Activated B cell treated with CpG ODN at 0.5 μM for 24 hours (primary cell): ENCODE measurements at places on chromosomes 3 and 15. TPM values are rescaled to one million over a fixed set of nuclear protein-coding genes. Genes with fewer than 3 reads are reported as not detected.

GRCh38 chr15:66040211-66040892 is 171.1 kb downstream of the RAB11A start:
- no peak overlapping the region for H3K4me3 ChIP-seq
- H3K27me3 ChIP-seq = peaks cover 44% of the 10 kb centered on the region
- no peaks in the 10 kb centered on the region for H3K4me1 ChIP-seq
- H3K27ac ChIP-seq = no peak overlapping the region
- DNase-seq = no peak

GRCh38 chr15:34794590-34795206 is 651 bp downstream of the ACTC1 start:
- no peak overlapping the region for H3K27ac ChIP-seq
- no peaks in the 10 kb centered on the region for H3K4me1 ChIP-seq
- peaks cover 40% of the 10 kb centered on the region for H3K27me3 ChIP-seq
- no peaks in the 10 kb centered on the region for H3K36me3 ChIP-seq
- DNase-seq = no peak

ITIH1 gene
- total RNA-seq = 0.42 and 0.80 TPM in 2 replicates

DNA sequence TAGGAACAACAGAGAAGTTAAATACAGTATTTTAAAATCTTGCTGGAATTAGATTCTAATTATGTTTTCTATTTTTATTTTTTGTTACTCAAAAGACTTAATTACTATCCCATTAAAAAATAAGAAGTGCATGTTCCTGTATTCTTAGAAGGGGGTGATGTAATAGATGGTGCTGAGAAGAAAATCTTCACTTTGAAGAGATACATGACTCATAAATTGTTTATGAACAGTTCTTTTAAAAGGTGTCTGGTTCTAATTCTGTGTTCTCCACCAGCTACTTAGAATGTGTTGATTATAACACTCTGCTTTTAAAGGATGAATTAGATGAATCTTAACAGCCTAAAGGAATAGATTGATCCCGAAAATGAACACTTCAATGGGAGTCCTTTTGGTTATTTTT is 8.2 kb downstream of the RCN2 start:
- no peak overlapping the region for H3K27ac ChIP-seq
- H3K4me3 ChIP-seq = no peak overlapping the region
- no peaks in the 10 kb centered on the region for H3K27me3 ChIP-seq
